NCI-H82 (cell line): ENCODE measurements at places on chromosomes 7 and 10.

DNA sequence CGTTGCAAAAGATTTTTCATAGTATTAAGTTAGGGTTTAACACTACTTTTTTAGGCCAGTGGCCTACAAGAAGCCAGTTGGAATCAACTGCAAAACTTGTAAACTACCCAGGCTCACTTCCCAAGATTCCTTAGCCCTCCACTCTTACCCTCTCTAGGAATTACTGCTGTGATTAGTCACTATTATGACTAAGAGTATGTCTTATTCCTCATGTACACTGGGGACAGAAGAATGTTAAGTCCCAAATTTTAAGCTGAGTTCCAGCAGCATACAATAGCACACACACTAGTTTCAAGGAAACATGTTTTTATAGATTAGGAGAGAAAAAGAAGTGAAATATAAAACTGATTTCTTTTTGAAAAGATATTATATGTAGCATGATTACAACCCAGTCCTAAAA lies 42.8 kb downstream of the FBXL13 start:
- no peak for DNase-seq

DNA sequence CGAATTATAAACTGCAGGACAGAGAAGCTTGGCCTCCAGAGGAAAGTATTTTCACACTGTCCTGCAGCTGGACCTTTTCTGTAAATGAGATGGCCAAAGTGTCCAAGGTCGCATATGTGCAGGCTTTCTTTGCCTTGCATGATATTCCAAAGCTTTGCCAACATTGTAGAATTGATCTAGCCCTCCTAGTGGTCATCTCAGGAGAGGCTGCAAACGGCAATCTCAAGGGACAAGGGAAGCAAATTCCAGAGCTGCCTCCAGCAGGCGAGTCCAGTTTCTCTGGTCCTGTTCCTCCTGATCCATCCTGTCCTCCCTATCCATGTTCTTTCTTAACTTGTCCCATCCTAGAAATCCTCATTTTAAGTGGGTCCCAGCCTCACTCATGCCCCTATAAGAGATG lies 373.4 kb upstream of the PCDH15 start:
- DNase-seq = peak; percentile 0

- DNase-seq = no peak
Measured at GRCh38 chr10:18195060-18195799, 55.0 kb downstream of the CACNB2 start.

GRCh38 chr7:140439359-140439758 lies 35.5 kb downstream of the RAB19 start:
- no peak for DNase-seq

DNA sequence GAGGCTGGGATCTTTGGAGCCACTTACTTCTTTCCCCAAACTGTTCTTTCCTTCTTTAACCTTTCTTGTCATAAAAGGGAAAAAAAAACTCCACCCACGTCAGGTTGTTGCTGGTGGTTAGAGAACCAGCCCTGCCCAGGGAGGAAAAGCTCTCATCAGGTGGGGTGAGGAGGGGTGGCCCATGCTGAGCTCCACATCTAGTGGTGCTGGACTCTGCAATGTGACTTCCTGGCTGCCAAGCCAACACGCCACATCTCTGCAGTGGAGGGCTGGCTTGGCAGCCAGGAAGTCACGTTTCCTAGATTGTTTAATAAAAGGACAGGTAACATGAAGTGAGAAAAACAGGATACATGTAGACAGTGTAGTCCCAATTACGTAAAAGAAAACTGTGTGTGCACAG lies 37.4 kb downstream of the WIPF3 start:
- DNase-seq = no peak

DNA sequence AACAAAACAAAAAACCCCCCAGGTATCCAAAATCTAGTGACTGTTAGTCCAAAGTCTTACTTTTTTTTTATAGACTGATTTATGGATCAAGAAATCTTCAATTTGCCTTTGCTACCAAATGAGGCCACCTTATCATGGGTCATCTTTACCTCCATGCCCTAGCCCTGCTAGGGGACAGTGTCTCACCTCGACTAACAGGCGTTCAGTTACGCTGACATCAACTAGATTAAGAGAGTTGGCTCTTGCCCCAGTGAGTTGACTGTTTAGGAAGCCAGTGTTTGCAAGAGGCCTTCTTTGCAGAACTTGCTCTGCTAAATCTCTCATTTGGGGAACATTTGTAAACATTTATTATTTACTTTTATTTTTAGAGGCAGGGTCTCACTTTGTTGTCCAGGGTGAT lies 36.9 kb upstream of the WAC start:
- no peak for DNase-seq

GRCh38 chr7:151083071-151083823 lies at the start of gene TMUB1:
Gene TMUB1 (minus strand): TSS chr7:151083493. CDS start chr7:151082563, 930 bp downstream.
- peak; percentile 90 for DNase-seq

DNA sequence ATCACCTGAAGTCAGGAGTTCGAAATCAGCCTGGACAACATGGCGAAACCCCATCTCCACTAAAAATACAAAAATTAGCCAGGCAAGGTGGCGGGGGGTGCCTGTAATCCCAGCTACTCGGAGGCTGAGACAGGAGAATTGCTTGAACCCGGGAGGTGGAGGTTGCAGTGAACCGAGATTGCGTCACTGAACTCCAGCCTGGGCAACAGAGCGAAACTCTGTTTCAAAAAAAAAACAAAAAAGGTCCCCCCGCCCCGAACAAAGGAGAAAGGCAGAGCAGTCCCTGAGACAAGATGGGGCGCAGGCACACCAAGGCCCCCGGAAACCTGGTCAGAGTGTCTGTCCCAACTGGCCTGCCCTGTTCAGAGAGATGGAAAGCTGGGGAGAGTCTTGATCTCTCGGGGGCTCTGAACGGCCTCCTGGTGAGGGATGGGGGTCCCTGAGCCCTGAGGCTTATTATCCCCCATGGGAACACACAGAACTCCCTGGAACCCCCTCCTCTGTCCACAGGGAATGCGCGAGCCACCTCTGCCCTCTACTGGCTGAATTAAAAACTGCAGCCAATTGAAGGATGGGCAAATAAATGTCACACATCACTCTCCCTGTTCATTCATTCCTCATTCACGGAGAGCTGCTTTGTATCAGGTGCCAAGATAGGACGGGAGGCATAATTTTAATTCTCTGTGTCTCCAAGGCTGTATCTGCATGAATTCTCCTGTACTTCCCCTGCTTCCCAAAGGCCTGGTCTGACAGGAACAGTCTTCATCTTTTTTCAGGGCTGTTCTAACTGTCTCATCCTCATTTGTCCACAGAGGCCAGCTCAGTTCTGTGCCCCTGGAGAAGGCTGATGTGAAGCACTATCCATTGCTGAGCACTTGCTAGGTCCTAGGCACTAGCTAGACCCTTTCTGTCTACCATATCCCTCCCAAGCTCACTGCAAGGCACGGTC lies 28.9 kb downstream of the MAT1A start:
- DNase-seq = peak; percentile 49

DNA sequence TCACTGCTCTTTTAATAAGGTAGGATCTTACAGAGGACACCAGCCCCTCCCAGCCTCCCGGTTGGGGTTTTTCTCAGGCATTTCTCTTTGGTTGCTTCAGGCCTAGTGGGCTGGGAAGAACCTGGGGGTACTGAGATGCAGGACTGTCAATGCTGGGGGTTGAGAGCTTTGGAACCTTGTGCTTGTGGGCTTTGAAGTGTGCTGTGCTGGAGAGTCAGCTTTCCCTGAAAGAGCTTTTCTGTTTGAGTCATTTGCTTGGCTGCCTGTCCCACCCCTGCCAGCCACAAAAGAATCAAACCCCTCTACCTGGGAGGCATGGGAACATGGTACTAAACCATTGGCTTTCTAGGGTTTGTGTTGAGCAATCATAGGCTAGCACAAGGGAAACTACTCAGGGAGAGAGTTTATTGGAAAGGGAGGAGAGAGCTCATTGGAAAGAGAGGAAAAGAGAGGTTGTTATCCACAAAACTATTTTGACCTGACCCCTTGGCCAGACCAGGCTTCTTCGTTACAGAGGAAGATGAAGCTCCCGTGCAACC lies 1.4 kb downstream of the SCD start:
- no peak for DNase-seq

GRCh38 chr10:122251459-122252255 lies 19.4 kb upstream of the BTBD16 start:
- DNase-seq = no peak

- no peak for DNase-seq
Measured at GRCh38 chr7:35729061-35729783, 34.3 kb upstream of the HERPUD2 start.

DNA sequence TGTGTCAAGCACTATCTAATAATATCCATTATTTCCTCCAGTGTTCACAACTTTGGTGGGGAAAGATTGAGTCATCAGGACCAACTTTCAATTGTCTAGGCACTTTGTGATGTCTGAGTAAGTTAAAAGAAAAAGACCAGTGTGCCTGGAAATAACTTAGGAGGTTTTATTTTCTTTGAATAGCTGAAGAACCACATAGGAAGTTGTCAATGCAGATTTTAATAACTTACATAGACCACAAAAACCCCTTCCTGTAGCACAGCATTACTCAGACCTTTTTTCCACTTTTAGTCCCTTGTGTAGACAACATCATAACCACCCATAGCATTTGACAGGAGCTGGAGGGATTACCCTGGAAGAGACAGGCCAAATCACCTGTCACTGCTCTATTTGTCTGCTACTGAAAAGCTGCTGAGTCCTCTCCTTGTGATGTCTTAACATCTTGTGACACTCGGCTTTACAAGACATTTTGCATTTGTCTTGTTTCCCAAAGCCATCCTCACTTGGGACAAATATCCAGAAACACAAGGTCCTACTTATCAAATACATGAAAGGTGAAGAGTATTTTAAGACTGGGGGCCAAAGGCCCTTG lies 241.5 kb upstream of the PTER start:
- no peak for DNase-seq

DNA sequence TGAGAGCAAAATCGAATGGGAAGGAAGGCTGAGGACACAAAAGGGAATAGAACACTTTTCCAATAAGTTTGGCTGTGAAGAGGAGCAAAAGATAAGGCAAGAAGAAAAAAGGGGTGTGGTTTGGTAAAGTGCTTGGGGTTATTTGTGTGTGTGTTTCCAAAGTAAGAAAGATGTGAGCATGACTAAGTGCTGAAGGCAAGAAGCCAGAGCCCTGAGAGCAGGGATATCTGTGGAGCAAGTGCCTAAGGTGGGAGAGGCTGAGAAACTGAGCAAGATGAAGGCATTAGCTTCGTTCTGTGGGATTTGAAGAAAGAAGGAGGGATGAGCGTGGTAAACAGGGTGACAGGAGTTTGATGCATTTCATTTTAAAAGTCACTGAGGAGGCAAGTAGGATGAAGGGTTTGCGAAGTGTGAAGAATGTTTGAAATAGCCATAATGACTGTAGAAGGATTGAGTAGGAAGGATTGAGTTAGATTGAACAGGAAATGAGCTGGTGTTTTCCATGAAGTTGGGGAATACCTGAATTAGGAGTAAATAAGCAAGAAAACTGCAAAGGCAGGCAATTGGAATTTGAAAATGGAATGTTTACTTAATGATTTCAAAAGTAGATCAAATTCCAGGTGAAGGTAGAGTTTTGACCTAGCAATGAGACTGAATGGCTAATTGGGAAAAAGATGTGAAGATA lies 19.9 kb upstream of the SP4 start:
- no peak for DNase-seq

DNA sequence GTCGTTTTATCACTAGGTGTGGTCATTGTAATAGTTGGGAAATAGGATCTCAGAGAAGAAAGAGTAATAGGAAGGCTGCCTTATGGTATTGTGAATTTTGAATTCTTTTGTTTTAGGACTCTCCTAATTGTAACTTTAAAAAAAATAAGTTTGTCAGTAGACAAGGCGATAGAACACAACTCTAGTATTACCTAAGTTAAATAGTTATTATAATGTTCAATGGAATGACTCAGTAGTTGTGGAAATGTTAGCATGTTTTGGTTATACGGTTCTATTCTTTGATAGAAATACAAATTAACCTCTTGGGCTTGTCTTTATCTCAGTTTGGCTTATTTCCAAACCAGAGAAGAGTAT lies 1.4 kb downstream of the DNAH11 start:
- no peak for DNase-seq

DNA sequence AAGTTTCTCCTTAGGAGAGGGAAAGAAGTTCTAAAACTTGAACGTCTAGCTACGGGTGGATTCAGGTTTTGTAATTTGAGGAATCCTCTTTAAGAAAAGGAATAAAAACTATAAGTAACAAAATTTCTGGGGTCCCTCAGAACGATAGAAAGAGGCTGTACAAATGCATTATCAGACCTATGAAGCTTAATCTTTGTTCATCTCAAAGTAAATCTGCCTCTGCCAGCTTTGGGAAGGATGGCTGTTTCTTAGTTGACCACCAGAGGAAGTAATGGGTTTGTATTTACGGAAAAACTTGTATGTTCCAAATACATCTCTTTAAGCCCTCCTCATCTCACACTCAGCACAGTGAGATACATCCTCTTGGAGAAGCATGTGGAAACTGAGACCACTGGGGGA lies 864 bp downstream of the PSTK start:
- DNase-seq = peak; percentile 64

- no peak for DNase-seq
Measured at GRCh38 chr10:93463723-93464476, 18.2 kb downstream of the MYOF start.

- DNase-seq = peak; percentile 6
Measured at GRCh38 chr7:87715545-87715944, 87.3 kb downstream of the RUNDC3B start.

DNA sequence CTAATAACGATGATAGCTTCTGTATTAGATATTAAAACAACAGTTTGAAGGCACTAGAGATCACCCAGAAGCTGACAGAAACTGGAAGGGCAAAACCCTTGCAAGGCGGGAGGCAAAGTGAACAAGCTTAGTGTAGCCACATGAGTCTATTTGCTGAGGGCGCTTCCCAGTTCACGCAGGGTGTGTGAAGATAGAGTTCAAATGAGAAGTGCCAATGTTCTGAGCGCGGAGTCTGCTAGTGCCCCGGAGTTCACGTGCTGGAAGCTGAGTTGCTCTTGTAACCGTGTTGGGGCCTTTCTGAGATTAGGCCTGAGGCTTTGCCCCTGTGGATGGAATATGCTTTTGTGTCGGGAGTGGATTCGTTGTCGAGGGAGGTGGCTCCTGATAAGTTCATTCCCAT lies 16.6 kb upstream of the GTPBP4 start:
- DNase-seq = no peak

DNA sequence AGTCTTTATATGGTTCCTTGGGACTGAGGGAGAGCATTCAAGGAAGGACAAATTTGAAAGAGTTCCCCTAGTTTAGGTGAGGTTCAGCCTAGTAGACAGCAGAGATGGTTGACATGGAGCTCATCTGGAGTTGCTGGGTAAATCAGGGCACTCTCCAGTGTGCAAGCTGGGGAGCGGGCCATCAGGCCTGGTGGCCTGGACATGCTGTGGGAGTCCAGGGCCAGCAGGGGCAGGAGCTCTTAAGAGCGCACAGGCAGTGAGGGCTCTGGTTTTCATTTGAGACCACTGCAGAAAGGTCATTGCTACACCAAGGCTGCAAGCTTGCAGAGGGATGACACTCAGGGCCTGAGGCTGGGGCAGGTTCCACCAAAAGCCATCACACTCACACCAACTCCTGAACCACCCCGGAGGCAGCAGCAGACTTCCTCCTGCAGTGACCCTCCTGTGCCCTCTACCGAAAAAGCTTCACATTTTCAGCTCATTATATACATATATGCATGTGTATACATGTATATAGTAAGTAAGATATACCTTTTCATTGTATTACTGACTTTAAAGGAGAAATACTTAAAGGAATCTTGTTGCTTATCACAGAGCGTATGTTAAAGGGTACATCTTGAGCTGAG lies 39.5 kb downstream of the STEAP1B start:
- DNase-seq = no peak

- DNase-seq = no peak
Measured at GRCh38 chr7:150897502-150898474, 45.5 kb downstream of the AOC1 start.

- no peak for DNase-seq
Measured at GRCh38 chr7:30304177-30304884, 19.9 kb downstream of the ZNRF2 start.

- DNase-seq = no peak
Measured at GRCh38 chr10:110414548-110415309, 83.0 kb upstream of the DUSP5 start.
